AG09319 (cell line): ENCODE measurements at places on chromosomes 6 and 20.
A peak's percentile ranks its signal among the peaks of the same experiment; 100 is the strongest.

GRCh38 chr20:36128463-36129159 lies 25.9 kb upstream of the EPB41L1 start:
- DNase-seq, result peak; percentile 57

DNA sequence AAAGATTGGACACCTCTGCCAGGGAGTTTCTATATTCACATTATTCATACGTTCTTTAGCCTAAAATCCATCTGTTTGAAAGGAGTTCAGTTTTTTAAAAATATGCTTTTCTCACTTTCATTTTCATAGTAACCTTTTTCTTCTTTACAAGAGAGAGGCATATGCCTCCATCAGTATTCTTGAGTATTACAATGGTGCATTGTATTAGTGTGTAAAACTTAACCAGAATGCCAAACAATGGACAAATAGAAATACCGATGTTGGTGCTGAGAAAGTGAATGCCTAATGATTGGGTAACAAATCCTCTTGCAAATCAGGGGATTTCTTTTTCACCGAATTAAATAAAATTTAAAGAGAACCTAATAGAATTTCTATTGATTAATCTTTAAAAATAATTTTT lies 163.2 kb upstream of the LAMA2 start:
- no peak for DNase-seq

GRCh38 chr20:60804918-60805630 lies 447.0 kb upstream of the CDH4 start:
- no peak for DNase-seq

- peak; percentile 3 for DNase-seq
Measured at GRCh38 chr6:75882734-75883133, 133.7 kb downstream of the MYO6 start.

DNA sequence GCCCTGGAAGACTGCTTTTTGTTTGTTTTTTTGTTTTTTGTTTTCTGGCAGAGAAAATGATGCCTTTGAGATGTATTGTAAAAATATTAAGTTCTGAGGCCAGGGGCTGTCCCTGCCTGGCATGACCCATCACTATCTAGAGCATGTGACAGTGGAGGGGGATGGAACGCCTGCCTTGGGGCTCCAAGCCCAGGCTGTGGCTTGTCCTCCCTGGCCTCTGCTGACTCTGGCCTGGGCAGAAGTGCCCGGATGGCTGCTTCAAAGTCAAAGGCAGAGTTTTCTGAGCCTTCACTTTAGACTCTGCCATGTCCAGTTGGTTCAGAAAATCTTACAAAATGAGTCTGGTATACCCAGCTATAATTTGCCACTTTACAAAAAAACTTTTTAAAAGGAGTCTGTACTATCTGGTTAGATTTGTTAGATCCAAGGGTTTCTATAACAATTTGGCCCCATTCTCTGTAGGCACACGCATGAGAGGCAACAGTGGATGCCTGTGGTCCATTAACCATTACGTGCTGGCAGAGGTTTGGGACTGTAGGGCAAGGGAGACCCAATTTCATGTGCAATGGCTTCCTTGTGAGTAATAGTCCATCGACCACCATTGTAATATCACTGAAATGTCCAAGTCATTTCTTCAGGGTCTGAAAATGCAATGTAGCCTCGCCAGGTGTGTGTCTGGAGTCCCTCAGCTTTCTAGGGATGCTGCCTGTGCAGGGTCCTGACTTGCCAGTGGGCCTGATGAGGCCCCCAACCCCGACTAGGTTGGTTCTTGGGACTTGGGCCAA lies 8.3 kb downstream of the PPP1R3G start:
- DNase-seq, result no peak

DNA sequence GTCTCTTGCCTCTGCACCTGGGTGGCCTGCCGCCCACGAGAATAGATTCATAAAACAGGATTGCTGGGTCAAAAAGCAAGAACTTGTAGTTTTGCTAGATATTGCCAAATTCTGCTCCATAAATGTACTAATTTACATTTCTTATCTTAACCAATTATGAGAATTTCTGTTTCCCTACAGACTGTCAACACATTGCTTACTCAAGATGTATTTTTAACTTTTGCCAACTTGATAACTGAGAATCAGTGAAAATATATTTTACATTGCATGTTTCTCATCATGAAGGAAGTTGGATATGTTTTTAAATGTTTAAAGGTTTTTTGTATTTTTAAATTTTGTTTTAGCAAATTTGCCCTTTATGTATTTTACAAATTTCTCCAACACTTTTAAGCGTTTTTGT lies 664.8 kb downstream of the MMUT start:
- no peak for DNase-seq

DNA sequence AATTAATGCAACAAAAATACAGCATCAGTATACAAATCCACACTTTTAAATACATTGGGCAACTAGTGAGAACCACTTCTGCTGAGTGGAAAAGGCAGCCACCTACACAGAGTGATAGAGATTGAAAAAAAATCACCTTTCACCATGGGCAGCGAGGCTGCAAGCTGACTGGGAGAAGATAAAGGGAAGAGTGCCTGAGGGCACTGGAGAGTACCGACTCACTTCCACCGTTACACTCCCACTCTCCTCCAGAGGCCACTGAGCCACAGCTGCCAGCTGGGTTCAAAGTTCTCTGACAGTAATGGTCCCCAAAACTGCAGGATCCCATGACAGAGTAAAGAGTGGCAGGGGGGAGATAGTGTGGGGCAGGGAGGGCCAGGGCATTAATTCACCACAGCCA lies 24.1 kb downstream of the PXT1 start:
- DNase-seq, result no peak

- no peak for DNase-seq
Measured at GRCh38 chr6:84260196-84260595, 32.8 kb upstream of the CEP162 start.

GRCh38 chr20:19376451-19377229 lies 164.2 kb downstream of the SLC24A3 start:
- DNase-seq, result no peak

DNA sequence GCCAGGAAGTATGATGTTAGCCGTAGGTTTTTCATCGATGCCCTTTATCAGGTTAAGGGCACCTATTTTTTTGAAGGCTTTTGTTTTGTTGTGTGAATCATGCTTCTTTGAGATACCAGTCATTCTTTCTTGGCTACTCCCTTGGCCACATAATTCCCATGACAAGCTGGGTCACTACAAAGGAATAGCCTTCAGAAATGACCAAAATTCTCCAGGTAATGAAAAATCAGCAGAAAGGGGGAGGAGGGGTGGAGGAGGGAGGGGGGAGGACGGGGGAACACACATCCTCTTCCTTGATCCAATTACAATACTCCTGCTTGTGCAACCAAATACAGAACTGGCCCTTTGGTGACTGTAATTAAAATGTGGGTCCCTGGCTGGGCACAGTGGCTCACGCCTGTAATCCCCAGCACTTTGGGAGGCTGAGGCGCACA lies 21.7 kb upstream of the TGM2 start:
- DNase-seq, result no peak

GRCh38 chr20:23019403-23019802 lies 15.7 kb upstream of the SSTR4 start:
- no peak for DNase-seq

DNA sequence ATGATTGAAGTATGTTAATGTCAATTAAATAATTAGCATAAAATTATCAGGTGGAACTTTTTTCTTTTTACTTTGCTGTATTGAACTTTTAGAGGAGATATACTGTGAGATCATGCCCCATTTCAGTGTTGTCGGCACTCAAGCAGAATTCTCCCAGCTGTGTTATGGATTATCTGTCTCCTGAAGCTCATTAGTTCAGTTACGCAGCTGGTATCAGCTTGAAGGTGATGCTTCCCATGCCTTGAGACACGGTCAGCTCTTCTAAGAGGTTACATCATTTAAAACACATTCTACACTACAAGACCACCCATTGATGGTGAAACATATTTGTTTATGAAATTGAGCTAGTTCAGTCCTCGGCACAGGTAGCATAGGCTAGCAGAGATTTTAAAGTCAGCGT lies 68.9 kb upstream of the PHACTR2 start:
- no peak for DNase-seq
